ENCODE measurements at places on chromosomes 3 and 15.

DNA sequence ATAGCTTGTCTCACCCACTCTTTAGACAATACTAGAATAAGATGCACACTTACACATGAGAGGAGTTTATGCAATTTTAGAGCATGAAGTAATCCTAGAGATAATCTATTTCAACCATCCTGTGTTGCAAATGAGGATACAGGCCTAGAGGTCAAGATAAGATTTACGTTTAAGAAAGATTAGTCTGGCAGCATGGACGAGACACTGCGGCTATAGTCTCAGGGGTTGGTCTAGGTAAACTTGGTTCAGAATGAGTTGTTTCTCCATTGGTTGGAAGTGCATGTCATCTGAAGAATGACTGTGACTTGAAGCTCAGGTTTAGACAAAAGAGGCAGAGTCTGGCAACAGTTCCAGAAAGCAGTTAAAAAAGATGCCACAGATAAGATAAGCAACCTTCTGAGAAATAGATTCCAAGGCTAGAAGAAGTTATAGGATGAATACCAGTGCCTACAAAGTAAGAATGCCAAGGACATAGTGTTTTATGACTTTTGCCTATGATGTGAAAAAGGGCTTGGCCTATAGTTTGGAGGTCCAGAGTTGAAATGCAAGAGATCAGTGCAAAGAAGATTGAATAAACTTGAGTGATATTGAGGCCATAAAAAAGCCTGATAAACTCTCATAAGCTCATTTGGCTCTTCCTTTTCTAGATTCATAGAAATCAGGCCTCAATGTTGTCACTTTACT is 631.0 kb downstream of the SQOR start:
- no peak for DNase-seq

GRCh38 chr3:23068016-23068728 is 135.0 kb upstream of the UBE2E2 start:
- no peak for DNase-seq

DNA sequence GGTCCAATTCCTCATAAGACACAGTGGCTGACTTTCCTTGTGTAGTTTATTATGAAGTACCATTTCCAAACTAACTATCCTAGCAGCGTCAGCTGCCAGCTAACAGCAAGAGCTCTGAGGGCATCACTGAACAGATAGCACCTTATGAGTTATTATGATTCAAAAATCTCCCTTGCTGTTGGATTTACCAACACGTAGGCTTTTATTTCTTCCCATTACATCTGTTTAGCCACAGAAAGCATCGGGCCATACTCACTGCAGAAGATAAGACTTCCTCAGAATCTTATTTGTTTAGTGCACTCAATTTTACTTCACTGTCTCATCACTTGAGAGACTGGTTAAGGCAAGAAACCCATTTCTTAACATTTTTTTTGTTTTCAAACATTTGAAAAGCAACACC is 16.2 kb downstream of the CLDN1 start:
- no peak for DNase-seq

- DNase-seq, result no peak
Measured at GRCh38 chr15:65089206-65089824, 12.8 kb downstream of the KBTBD13 start.

GRCh38 chr3:51969841-51970240 is 2.6 kb upstream of the PCBP4 start:
- no peak for DNase-seq

DNA sequence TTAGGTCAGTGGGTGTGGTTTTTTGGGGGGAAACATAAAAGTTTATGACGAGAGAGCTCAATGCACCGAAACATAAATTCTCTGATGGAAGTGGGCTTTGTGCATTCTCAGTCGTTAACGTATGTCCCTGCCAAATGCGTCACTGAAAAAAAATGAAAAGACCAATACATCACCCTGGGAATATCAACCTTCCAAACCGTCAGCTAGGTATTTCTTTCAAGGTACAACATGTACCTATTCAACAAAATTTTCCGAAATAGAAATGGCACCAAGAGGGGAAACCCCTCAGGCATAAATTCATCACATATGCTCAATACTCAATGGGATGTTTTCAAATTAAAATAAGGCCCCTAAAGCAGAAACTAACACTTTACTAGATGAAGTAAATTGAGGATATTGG is 266.6 kb upstream of the SUCLG2 start:
- no peak for DNase-seq

- DNase-seq, result no peak
Measured at GRCh38 chr3:43650345-43650744, 28.5 kb upstream of the ANO10 start.

- DNase-seq, result no peak
Measured at GRCh38 chr3:61981060-61981459, 392.3 kb downstream of the FEZF2 start.

DNA sequence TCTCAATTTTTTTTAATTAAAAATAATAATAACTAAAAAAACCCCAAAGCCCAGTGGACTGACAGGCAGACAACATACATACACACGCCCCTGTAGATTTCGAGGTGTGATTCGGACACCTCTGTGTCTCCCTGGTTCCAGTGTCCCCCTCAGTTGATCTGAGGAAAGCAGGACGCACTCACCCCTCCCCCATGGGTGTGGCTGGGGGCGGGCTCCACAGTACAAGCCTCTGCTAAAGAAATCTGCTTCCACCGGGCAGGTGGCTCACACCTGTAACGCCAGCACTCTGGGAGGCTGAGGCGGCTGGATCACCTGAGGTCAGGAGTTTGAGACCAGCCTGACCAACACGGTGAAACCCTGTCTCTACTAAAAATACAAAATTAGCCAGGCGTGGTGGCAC is 33.8 kb upstream of the BLM start:
- DNase-seq, result no peak

DNA sequence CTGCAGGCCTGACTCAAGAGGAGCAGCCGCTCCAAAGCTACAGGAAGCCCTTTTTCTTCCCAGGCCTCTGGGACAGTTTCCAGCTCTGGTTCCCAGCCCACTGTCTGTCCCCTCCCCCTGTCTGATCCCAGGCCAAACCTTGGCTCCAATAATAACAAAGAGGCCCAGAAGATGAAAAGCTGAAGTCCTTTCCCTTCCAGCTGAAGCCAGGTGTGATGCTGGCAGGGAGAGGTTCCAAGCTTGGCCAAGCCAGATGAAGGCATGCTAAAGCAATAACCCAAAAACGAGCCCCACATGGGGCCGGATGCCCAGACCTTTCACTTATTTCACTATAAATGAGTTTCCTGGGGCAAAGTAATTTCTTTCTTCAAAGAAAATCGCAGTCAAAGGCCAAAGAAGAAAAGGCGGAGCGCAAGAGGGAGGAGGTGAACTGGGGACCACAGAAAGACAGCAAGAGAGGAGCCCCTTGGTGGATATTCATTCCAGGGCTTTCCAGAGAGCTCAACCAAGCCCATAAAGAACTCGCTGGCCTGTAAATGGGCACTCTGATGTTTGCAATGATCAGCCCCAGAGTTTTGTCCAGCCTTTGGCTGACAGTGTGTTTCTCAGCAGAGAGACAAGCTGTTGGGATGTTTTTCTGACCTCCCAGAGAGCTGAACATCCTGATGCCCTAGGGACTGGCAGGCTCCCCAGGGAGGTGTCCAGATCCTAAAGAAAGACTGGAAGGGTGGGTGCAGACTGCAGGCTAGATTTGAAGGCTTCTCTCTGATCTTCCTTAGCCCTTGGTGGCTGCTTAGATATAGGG is 157.6 kb downstream of the UACA start:
- DNase-seq, result no peak

DNA sequence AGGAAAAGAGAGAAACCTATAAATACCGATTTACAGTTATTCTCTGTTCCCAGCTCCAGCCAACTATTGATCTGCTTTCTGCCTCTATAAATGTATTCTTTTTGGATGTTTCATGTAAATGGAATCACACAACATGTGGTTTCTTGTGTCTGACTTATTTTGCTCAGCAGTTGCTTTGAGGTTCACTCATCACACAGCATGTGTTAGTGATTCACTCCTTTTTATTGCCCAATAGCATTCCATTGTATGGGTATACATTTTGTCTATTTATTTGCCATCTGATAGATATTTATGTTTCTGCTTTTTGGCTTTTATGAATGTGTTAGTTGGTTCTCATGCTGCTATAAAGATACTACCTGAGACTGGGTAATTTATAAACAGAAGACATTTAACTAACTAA is 23.6 kb downstream of the CCR1 start:
- DNase-seq, result no peak

DNA sequence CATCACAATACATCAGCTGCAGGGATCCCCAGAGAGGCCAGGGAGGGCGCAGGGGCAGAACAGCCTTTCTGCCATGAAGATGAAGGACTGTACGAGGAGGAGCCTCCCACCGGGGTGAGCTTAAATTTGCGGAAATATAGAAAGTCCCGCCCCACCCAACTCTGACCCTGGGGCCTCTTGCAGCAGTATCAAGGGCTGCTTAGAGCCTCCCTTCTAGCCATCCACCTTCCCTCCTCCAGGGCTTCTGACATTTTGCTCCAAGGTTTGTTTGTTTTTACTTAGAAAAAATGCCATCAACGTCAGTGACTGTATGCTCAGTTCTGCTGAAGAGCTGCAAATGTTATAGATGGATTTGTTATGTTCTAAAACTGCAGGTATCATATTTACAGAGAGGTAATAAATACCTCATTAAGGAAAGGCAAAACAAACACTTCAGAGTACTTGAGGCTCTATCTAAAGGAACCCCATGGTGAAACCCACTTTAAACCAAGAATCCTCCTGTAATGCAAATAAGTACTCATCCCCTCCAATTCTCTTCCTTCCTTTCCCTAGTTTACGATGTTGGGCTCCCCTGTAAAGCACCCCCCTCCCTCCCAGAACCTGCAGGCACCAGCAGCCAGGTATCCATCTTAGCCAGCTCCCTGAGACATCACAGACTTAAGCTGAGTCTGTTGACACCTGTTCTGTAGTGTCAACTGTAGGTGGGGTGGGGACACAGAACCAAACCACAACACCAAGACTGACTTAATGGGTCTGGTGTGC is 30.5 kb downstream of the RFTN1 start:
- DNase-seq, result no peak

DNA sequence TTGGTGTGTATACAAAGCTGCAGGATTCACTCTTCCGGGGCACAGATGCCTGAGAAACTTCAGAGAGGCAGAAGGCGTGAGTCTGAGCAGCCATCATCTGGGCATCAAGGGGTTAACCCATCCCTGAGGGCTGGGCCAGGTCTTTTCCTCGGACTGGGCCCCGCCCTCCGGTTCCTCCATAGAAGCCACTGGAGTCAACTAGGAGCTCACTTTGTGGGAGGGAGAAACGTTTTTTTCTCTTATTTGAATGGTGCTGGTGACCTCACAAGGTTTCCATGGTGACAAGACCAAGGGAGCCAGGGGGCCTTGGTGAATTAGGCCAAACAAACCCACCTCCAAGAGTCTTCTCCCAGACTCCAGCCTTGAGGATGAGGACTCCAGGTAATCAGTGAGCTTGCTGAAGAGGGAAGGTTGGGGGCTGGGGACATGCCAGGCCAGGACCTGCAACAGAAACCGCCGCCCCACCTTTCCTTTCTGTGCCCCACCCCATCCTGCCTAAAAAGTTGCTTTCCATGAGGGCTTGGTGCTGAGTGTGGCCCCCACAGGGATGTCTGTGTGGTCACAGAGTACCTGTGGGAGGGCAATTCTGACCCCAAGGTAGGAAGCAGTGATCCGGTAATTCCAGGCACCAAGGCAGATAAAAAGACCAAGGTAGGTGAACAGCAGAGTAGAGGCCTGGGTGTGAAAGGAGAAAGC is 14.8 kb upstream of the INSYN1 start:
- DNase-seq, result no peak

- DNase-seq, result no peak
Measured at GRCh38 chr3:155647206-155647605, 97.7 kb downstream of the PLCH1 start.

- DNase-seq, result no peak
Measured at GRCh38 chr3:13251166-13251903, 168.8 kb downstream of the NUP210 start.

DNA sequence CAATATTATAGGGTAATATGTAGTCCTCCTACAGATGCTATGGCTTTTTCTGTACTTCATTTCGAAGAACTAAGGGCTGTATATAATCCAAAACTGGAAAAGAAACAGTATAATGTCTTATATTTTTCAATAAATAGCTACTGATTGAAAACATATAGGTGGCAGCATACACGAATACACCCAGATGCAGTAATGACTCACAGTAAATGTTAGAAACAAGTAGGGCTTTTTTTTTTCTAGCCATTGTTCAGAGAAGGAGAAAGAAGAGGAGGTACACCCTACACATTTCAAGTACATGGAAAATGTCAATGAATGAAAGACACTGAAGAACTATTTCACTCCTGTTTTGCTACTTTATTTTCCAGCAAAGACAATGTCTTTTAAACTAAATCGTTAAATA is 9.4 kb downstream of the DAZL start:
- no peak for DNase-seq

GRCh38 chr15:82532991-82533481 is 7.2 kb downstream of the RPS17 start:
- DNase-seq, result no peak

DNA sequence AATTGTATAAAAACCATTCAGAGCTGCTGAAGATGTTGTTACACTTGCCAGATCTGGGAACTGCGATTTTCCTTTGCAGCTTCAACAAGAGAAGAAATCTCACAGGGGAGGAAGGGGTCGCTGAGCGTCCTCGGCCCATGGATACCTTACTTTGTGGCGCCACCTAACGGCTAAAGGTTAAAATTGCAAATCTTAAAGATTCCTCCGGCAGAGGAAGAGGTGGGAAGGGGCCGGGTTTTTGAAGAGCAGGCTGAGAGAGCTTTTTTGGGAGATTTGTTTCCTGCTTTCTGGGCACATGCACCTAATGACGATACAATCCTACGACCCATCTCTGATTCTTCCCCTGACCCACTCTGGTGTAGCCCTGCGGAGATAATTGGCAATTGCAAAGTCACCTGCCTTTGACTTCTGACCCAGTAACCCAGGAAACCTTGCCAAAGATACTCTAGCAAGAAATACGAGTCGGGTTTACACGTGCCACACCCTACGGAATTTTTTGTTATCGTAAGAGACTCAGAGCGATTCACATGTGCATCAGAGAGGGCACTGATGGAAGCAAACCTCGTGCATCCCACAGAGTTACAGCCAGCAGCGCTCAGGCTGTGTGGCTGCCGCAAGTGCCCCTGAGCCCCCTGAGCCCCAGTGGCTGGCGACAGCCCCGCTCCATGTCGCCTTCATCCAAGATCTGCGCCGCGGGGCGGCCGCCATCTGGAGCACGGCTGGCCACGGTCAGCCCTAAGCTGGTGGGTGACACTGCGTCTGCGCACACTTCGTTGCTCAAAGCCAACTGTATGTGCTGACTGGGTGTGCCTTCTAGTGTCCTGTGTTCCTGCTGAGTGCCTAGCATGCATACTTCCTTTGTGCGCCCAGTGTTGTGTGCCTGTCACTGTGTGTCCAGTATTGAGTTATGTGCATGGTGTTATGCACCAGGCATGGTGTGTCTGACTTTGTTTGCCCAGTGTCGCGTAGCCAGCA is 55.2 kb upstream of the CHRNA7 start:
- no peak for DNase-seq

- DNase-seq, result no peak
Measured at GRCh38 chr15:65773386-65774111, 18.5 kb downstream of the DENND4A start.

- no peak for DNase-seq
Measured at GRCh38 chr3:127819656-127820055, 2.7 kb downstream of the MGLL start.

Measured in activated gamma-delta T cell (primary cell).